Common myeloid progenitor, CD34-positive (primary cell): ENCODE measurements at places on chromosomes 7 and 10.

- no peaks in the 10 kb centered on the region for H3K4me1 ChIP-seq
- no peak overlapping the region for H3K27ac ChIP-seq
- H3K36me3 ChIP-seq, result peaks cover 76% of the 10 kb centered on the region
- no peak overlapping the region for H3K4me3 ChIP-seq
- DNase-seq, result no peak
- no peaks in the 10 kb centered on the region for H3K27me3 ChIP-seq
Observed at GRCh38 chr10:71818674-71819260, 32.3 kb downstream of the PSAP start.

DNA sequence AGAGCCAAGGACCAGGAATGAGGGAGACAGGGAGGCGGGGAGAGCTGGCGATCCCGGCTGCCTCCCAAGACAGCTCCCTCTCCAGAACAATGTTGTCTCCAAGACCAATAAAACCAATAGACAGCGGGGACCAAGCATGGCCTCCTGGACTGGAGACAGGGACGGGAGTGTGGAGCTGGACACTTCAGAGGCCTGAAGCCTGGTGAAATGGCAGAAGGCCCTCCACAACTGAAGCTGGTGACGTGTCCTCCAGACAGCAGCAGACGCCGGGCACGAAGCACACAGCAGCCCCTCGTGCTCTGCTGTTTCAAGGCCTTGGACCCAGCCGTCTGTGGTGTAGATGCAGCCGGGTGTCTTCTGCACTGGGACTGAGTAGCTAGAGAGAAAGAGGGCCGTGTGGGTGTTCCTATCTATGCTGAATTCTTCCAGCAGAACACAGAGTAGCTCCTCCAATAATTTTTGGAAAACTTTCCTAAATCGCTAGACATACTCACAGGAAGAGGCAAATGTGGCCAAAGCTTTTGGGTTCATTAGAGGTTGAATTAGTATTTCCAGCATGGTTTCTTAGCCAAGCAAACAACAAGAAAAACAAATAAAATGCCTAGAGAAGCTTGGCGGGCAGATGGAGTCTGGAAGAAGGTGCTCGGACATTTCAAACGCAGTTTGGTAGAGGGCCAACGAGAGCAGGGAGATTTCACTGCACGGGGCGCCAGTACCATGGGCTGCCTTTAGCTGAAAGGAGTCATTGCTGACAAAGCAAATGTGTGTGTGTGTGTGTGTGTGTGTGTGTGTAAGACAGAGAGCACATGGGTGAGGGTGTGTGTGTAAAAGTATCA lies 570.4 kb downstream of the TCERG1L start:
- no peaks in the 10 kb centered on the region for H3K4me1 ChIP-seq
- no peak overlapping the region for H3K27ac ChIP-seq
- no peaks in the 10 kb centered on the region for H3K27me3 ChIP-seq
- no peak overlapping the region for H3K4me3 ChIP-seq
- H3K36me3 ChIP-seq, result no peaks in the 10 kb centered on the region
- no peak for DNase-seq

- no peaks in the 10 kb centered on the region for H3K27me3 ChIP-seq
- H3K36me3 ChIP-seq, result no peaks in the 10 kb centered on the region
- DNase-seq, result no peak
- no peak overlapping the region for H3K27ac ChIP-seq
Observed at GRCh38 chr7:120259386-120259785, 13.6 kb upstream of the KCND2 start.

DNA sequence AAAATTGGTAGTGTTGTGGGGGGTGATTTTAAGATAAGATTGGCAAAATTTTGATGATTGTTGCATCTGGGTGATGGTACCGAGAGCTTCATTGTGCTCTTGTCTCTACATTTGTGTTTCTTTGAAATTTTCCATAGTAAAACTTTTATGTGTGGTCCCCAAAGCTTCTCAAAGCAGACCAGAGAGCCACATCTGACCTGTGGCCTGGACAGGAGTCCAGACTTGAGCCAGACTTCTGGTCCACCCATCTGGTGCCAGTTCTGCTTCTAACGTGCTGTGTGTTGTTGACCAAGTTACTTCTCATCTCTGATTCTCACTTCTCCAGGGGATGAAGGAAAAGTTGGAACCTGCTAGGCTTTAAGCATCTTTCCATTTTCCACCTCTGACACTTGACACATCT lies 120.1 kb downstream of the C10orf105 start:
- H3K27me3 ChIP-seq, result no peaks in the 10 kb centered on the region
- no peak for DNase-seq
- H3K36me3 ChIP-seq, result no peaks in the 10 kb centered on the region
- H3K27ac ChIP-seq, result no peak overlapping the region
- no peaks in the 10 kb centered on the region for H3K4me1 ChIP-seq

DNA sequence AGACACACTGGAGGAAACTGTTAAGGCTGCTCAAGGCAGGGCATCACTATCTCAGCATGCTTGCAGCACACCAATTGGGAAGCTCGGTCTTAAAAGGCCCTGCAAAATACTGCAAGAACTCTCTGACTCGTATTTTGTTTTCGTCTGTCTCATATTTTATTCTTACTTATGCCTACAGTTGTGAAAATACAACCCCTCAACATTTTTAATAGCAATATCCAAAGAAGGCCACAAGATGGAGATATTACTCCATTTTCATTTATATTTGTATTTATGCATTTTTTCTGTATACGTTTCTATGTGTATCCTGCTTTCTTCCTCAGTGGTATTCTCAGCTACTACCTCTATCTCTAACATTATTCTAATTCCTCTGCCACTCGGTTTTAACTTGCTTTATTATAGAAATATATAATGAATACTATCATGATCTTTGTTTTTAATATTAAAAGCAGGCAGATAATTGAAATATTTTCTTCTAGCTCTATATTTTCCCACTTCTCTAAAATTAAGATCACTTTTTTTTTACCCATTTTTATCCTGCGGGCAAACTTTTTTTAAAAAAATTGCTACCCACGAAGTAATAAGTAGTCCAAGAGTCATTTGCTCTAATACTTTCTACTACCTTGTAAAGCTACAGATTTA lies 10.0 kb downstream of the DNAJC1 start:
- DNase-seq, result peak; percentile 76
- H3K27me3 ChIP-seq, result no peaks in the 10 kb centered on the region
- H3K4me3 ChIP-seq, result no peak overlapping the region
- no peaks in the 10 kb centered on the region for H3K36me3 ChIP-seq
- no peak overlapping the region for H3K27ac ChIP-seq

DNA sequence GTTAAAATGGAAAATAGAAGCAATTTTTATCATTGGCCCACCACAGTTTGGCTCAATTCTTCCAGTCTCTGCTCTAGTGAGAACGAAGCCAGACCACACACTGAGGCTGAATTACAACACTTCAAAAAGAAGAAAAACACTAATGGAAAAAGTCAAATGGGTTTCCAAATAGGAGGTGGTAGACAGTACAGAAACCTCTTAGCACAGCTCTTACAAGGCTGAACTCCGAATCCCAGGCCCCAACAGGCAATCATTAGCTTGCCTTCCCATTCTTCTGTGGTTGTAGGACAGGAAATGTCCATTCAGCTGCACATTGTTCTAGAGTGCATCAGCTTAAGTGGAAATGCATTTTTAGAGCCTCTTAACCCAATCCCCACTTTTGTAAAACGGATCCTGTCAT lies 115.1 kb upstream of the MEOX2 start:
- no peaks in the 10 kb centered on the region for H3K4me1 ChIP-seq
- DNase-seq, result no peak
- H3K27me3 ChIP-seq, result no peaks in the 10 kb centered on the region
- no peaks in the 10 kb centered on the region for H3K36me3 ChIP-seq
- H3K4me3 ChIP-seq, result no peak overlapping the region

GRCh38 chr7:42461537-42461936 lies 224.5 kb upstream of the GLI3 start:
- H3K4me3 ChIP-seq, result no peak overlapping the region
- H3K27ac ChIP-seq, result no peak overlapping the region
- no peaks in the 10 kb centered on the region for H3K4me1 ChIP-seq
- H3K36me3 ChIP-seq, result no peaks in the 10 kb centered on the region
- peaks cover 16% of the 10 kb centered on the region for H3K27me3 ChIP-seq
- no peak for DNase-seq

- H3K27me3 ChIP-seq, result peaks cover 11% of the 10 kb centered on the region
- H3K4me3 ChIP-seq, result no peak overlapping the region
Observed at GRCh38 chr7:94396037-94396431, 1.3 kb downstream of the COL1A2 start.

- H3K4me1 ChIP-seq, result no peaks in the 10 kb centered on the region
- no peak overlapping the region for H3K27ac ChIP-seq
- DNase-seq, result no peak
- peaks cover 75% of the 10 kb centered on the region for H3K36me3 ChIP-seq
Observed at GRCh38 chr7:105622106-105622731, 40.9 kb upstream of the EFCAB10 start.

GRCh38 chr10:22278441-22278782 lies 37.8 kb upstream of the COMMD3 start:
- no peak for DNase-seq
- H3K4me1 ChIP-seq, result no peaks in the 10 kb centered on the region
- H3K36me3 ChIP-seq, result no peaks in the 10 kb centered on the region
- H3K27ac ChIP-seq, result no peak overlapping the region
- H3K27me3 ChIP-seq, result no peaks in the 10 kb centered on the region
- H3K4me3 ChIP-seq, result no peak overlapping the region

DNA sequence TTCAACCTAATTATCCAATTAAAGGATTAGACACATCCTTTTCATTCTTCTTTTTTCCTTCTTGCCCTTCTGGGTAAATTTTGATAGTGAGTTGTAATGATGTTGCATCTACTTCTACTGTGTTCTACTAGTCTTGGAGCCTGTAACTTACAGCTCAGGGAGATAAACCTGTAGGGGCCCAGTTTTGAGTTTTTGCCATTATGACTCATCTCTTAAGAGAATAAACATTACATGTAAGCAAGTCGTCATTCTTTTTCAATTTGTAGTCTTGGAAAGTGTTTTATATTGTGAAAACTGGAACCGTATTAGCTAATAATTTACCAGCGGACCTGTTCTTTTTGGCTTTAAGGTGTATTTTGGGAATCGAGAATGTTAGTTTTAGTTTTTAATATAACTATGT lies 89.7 kb upstream of the RPA3 start:
- H3K27me3 ChIP-seq, result no peaks in the 10 kb centered on the region
- no peaks in the 10 kb centered on the region for H3K36me3 ChIP-seq
- H3K27ac ChIP-seq, result no peak overlapping the region

DNA sequence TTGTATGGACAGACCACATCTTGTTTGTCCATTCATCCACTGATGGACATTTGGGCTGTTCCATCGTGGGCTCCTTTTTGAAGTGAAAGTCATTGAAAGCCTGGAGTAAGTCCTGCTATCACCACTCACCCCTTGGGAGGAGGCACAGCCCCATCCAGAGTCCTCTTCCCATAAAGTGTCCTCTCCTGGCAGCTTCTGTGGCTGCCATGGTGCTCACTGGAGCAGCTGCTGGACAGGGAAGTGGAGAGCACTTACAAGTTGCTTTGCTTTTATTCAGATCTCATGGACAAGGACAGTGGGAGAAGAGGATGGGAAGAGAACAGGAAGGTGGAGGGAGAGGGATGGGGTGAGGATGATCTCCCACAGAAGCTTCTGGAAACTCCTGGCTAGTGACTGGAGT lies 18.5 kb upstream of the EIF5AL1 start:
- H3K36me3 ChIP-seq, result no peaks in the 10 kb centered on the region
- DNase-seq, result no peak
- H3K4me3 ChIP-seq, result no peak overlapping the region
- H3K27me3 ChIP-seq, result no peaks in the 10 kb centered on the region

- H3K36me3 ChIP-seq, result no peaks in the 10 kb centered on the region
- peak overlapping the region; percentile 94 for H3K4me3 ChIP-seq
- peaks cover 19% of the 10 kb centered on the region for H3K4me1 ChIP-seq
- peak overlapping the region; percentile 100 for H3K27ac ChIP-seq
Observed at GRCh38 chr7:135558337-135558767, 635 bp downstream of the NUP205 start.

GRCh38 chr10:88154596-88155250 lies 291.3 kb downstream of the PTEN start:
- no peak overlapping the region for H3K4me3 ChIP-seq
- H3K27ac ChIP-seq, result no peak overlapping the region
- no peaks in the 10 kb centered on the region for H3K27me3 ChIP-seq
- H3K4me1 ChIP-seq, result no peaks in the 10 kb centered on the region

DNA sequence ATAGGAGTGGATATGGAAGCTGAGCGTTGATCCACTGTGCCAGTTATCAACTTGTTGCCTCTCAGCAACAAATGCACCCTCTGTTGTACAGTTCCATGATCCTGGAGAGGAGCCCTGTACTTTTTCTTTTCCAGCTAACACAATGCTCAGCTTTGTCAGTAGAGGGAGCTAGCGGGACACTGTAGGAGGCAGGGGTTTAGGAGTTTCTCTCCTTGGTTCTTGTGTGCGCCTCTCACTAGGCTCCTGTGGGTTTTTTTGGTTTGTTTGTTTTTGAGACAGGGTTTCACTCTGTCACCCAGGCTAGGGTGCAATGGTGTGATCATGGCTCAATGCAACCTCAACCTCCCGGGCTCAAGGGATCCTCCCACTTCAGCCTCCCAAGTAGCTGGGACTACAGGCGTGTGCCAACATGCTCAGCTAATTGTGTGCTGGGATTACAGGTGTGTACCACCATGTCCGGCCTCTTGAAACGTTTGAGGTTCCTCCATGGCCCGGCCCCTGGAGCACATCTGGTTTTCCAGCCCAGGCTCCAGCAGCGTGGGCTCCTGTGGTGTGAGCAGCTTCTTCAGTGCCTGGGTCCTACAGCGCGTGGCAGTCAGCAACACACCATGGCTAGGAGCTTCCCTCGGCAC lies 12.0 kb upstream of the MARVELD1 start:
- H3K27ac ChIP-seq, result no peak overlapping the region
- no peaks in the 10 kb centered on the region for H3K36me3 ChIP-seq
- DNase-seq, result peak; percentile 68
